Lung (tissue), 17 donors: ENCODE measurements at places on chromosomes 4 and X. TPM values are rescaled to one million over a fixed set of nuclear protein-coding genes. Genes with fewer than 3 reads are reported as not detected.

The NAA11 gene
- not detected for total RNA-seq

The C1QTNF7 gene
- 3.1 TPM for total RNA-seq

The DCAF12L1 gene
- total RNA-seq, result not detected

The PCDH11X gene
- 0.40 TPM for total RNA-seq

The MAGT1 gene
- total RNA-seq, result 72.5 TPM

The PAGE1 gene
- not detected for total RNA-seq

The FABP2 gene
- total RNA-seq, result not detected

The FRG1 gene
- total RNA-seq, result 33.0 TPM

The ADH1A gene
- total RNA-seq, result 1.4 TPM

DNA sequence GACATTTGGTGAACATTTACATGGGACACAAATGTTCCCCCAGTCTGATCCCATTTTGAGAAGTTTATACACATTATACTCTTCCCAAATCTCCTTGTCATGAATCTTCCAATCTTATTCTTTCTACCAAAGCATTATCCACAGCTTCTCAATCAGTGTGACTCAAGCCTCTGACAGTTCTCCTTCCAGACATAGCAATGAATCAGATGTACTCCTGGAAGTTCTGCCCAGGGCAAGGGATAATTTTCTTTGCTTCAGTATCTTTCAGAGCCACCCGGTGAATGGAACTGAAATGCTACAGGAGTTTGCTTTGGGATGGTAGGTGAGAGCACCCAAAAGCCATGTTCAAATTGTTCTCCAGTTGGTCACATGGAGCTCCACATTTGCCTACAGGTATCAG lies 145.5 kb downstream of the ANXA5 start:
- H3K4me3 ChIP-seq, result no peak overlapping the region
- no peaks in the 10 kb centered on the region for H3K27me3 ChIP-seq
- no peaks in the 10 kb centered on the region for H3K36me3 ChIP-seq
- no peak for DNase-seq

- no peaks in the 10 kb centered on the region for H3K36me3 ChIP-seq
- H3K4me3 ChIP-seq, result no peak overlapping the region
- H3K27me3 ChIP-seq, result no peaks in the 10 kb centered on the region
- no peak overlapping the region for H3K27ac ChIP-seq
- no peaks in the 10 kb centered on the region for H3K4me1 ChIP-seq
- no peak for DNase-seq
Observed at GRCh38 chr4:664713-665231, 9.3 kb downstream of the ATP5ME start.

DNA sequence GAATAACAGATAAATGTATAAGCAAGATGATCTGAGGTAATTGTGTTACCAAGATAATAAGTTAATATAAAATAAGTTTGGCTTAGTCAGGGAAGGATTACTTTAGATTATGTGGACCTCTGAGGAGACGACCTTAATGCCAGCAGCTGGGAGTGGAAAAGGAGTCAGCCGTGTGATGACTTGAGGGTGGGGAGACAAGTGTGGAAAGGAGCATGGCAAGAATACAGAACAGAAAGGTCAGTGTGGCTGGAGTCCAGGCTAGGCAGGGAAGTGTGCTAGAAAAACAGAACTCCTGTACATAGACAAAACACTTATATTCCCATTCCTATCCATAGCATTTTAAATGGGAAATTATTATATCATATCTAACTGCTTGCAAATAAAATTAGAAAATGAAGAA lies 138.8 kb downstream of the PDLIM5 start:
- no peak overlapping the region for H3K4me3 ChIP-seq
- no peak overlapping the region for H3K27ac ChIP-seq
- no peaks in the 10 kb centered on the region for H3K27me3 ChIP-seq
- H3K4me1 ChIP-seq, result no peaks in the 10 kb centered on the region

GRCh38 chrX:53682885-53683555 lies 3.5 kb downstream of the HUWE1 start:
- peak; percentile 46 for DNase-seq
- H3K27ac ChIP-seq, result peak overlapping the region; percentile 93
- H3K27me3 ChIP-seq, result peaks cover 5% of the 10 kb centered on the region
- peak overlapping the region; percentile 67 for H3K4me3 ChIP-seq
- no peaks in the 10 kb centered on the region for H3K4me1 ChIP-seq

GRCh38 chr4:152072001-152072485 lies 311.2 kb upstream of the GATB start:
- H3K27me3 ChIP-seq, result no peaks in the 10 kb centered on the region
- no peak for DNase-seq
- H3K4me3 ChIP-seq, result no peak overlapping the region
- peak overlapping the region; percentile 11 for H3K27ac ChIP-seq
- no peaks in the 10 kb centered on the region for H3K36me3 ChIP-seq
- no peaks in the 10 kb centered on the region for H3K4me1 ChIP-seq

DNA sequence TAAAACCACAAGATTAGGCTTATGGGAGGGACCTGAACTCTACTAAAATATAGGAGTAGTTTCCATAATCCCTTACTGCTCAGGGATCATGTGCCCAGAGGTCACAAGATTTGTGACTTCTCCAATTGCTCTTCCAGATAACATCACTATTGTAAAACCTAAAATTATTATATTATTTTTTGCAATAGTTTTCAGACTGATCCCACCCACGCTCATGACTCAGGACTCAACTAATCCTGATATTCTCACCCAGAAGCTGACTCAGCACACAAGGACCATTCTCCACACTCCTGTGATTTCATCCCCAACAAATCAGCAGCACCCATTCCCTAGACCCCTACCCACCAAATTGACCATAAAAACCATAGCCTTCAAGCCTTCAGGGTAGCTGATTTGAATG lies 24.0 kb upstream of the RPL34 start:
- H3K4me3 ChIP-seq, result no peak overlapping the region
- H3K27ac ChIP-seq, result no peak overlapping the region
- no peak for DNase-seq
- H3K36me3 ChIP-seq, result no peaks in the 10 kb centered on the region
- H3K27me3 ChIP-seq, result no peaks in the 10 kb centered on the region

DNA sequence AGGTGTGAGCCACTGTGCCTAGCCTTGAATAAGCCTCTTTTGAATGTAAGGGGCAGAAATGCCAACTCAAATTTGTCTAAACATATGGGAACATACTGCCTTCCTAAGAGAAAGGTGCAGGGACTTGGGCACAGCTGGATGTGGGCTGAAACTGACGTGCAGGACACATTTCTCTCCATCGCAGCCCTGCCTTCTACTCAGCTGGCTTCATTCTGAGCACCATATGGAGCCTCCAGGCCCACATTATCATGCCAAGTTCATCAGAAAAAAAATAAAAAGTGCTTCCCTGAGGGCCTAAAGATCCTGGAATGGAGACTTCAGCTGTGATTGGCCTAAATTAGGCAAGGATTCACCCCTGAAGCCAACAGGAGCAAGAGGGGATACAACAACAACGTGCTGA lies 386.2 kb downstream of the RAB28 start:
- H3K4me3 ChIP-seq, result no peak overlapping the region
- no peaks in the 10 kb centered on the region for H3K27me3 ChIP-seq
- H3K36me3 ChIP-seq, result no peaks in the 10 kb centered on the region
- DNase-seq, result no peak
- no peak overlapping the region for H3K27ac ChIP-seq

DNA sequence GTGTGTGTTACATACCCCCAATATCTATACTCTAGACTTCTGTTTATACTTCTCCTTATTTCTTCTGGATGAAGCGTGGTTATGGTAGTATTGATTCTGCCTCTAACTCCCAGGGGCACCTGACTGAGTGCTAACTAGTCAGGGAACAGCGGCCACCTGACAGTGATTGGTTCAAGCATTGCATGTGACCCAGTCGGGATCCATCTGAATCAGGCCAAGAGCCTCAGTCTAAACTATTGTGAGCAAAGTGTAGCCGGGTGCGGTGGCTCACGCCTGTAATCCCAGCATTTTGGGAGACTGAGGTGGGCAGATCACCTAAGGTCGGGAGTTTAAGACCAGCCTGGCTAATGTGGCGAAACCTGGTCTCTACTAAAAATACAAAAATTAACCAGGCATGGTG lies 10.0 kb downstream of the CCDC110 start:
- DNase-seq, result no peak
- H3K36me3 ChIP-seq, result no peaks in the 10 kb centered on the region
- H3K27me3 ChIP-seq, result no peaks in the 10 kb centered on the region
- H3K4me3 ChIP-seq, result no peak overlapping the region
- no peaks in the 10 kb centered on the region for H3K4me1 ChIP-seq

DNA sequence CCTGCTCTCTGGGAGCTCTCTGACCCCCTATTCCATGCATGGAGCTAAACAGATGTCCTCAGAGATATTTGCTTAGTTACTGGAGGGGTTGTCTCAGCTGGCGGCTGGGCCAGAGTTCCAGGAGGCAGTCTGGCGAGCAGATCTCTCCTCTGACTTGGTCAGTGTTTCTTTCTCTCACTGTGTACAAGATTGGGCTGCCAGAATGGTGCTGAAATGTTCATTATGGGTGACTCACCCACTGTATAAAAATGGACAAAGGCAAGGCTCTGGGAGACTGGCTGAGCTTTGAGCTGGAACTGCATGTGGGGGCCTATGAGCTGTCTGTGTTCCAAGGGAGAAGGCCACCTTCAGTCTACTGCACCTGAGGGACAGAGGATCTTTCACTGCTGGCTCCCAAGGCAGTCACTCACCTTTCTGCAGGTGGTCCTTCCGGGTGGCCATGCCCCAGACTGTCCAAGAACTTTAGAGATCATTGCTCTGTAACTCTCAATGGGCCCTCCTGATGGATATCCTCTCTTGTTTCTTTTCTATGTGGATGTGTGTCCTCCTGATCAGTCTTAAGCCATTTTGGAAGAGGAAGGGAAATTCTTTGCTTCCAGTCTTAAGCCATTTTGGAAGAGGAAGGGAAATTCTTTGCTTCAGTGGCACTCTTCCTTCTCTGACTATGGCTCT lies 88.2 kb downstream of the CFAP299 start:
- no peak for DNase-seq
- no peaks in the 10 kb centered on the region for H3K27me3 ChIP-seq
- H3K4me1 ChIP-seq, result no peaks in the 10 kb centered on the region

DNA sequence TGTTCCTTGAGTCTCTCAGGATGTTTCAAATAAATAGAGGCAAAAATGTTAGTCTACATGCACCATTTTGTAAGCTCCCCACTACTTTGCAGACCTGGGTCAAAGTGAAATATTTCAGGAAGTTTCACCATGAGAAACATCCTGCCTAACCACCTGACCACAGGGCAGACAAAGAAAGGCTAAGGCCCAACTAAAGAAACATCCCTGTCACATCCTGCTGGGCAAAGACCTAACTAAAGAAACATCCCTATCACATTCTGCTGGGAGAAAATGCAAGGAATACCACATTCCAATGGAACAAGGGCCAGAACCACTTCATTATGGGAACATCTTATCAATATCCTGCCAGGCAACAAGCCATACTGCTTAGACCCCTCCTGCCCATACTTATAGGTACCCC lies 1303.4 kb downstream of the TECRL start:
- no peak for DNase-seq
- no peak overlapping the region for H3K27ac ChIP-seq
- H3K4me3 ChIP-seq, result no peak overlapping the region
- no peaks in the 10 kb centered on the region for H3K4me1 ChIP-seq

DNA sequence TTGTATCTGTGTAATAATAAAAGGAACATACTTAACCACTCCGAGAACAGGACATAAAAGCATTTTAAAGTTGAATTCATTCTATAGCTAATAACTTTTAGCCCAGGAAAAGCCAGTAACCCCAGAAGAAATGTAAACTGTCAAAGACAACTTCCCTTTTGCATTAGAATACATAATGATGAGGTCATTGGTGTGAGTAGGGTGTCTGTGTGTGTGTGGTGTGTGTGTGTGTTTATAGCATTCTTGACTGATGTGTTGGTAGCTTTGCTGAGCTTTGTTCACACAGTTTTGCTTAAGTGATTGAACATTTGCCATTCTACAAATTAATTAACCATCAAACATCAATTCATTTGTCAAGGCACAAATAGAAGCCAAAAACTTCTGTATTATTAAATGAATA lies 559.6 kb downstream of the ARAP2 start:
- H3K4me1 ChIP-seq, result no peaks in the 10 kb centered on the region
- H3K36me3 ChIP-seq, result no peaks in the 10 kb centered on the region
- peak; percentile 13 for DNase-seq
- H3K27ac ChIP-seq, result no peak overlapping the region
- H3K27me3 ChIP-seq, result no peaks in the 10 kb centered on the region
- H3K4me3 ChIP-seq, result no peak overlapping the region

- H3K27me3 ChIP-seq, result no peaks in the 10 kb centered on the region
- H3K4me1 ChIP-seq, result peaks cover 5% of the 10 kb centered on the region
- no peaks in the 10 kb centered on the region for H3K36me3 ChIP-seq
- H3K27ac ChIP-seq, result no peak overlapping the region
- no peak for DNase-seq
Observed at GRCh38 chr4:137735561-137736104, 203.3 kb upstream of the PCDH18 start.

DNA sequence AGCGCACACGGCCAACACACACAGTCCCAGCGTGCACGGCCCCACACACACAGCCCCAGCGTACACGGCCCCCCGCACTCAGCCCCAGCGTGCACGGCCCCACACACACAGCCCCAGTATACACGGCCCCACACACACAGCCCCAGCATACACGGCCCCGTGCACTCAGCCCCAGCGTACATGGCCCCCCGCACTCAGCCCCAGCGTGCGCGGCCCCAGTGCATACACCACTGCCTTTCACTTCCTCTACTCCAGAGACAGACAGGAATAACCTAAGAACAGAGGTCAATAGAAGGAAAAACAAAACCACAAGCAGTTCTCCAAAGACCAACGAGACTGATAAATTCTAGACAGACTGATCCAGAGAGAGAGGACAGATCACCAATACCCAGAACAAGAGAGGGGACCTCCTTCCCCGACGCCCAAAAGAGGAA lies 17.1 kb downstream of the GAK start:
- H3K4me3 ChIP-seq, result peak overlapping the region; percentile 12
- DNase-seq, result peak; percentile 19
- no peaks in the 10 kb centered on the region for H3K36me3 ChIP-seq

GRCh38 chrX:153973127-153974002 lies 811 bp downstream of the TMEM187 start:
- no peaks in the 10 kb centered on the region for H3K27me3 ChIP-seq
- DNase-seq, result peak; percentile 23
- no peaks in the 10 kb centered on the region for H3K36me3 ChIP-seq
- peak overlapping the region; percentile 88 for H3K27ac ChIP-seq

GRCh38 chr4:159983082-159983481 lies 880.2 kb downstream of the RAPGEF2 start:
- H3K27ac ChIP-seq, result no peak overlapping the region
- no peaks in the 10 kb centered on the region for H3K27me3 ChIP-seq
- H3K36me3 ChIP-seq, result no peaks in the 10 kb centered on the region
- H3K4me3 ChIP-seq, result no peak overlapping the region
- no peaks in the 10 kb centered on the region for H3K4me1 ChIP-seq

GRCh38 chr4:177108708-177109107 lies 201.0 kb upstream of the NEIL3 start:
- no peak overlapping the region for H3K4me3 ChIP-seq
- peak; percentile 41 for DNase-seq
- no peak overlapping the region for H3K27ac ChIP-seq
- no peaks in the 10 kb centered on the region for H3K36me3 ChIP-seq

DNA sequence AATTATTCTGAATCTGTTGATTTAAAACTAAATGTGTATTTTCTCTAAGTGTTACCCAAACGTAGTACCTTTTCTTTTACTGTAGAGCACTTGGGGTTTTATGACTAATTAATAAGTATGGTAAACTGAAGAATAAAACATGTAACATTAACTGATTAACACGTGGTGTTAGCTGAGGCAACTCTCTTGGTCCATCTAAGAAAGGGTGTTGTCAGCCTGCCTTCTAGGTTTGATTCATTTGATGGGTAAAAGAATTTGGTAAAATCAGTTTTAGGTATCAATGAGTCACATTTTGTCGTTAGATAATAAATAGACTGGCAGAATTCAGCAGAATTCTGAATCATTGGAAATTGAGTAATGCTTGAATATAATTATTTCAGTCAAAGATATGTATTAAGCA lies 99.7 kb downstream of the AFF1 start:
- peaks cover 47% of the 10 kb centered on the region for H3K4me1 ChIP-seq
- H3K36me3 ChIP-seq, result no peaks in the 10 kb centered on the region
- no peak overlapping the region for H3K27ac ChIP-seq
- no peaks in the 10 kb centered on the region for H3K27me3 ChIP-seq
